ENCODE measurements at places on chromosomes 7 and 10.

DNA sequence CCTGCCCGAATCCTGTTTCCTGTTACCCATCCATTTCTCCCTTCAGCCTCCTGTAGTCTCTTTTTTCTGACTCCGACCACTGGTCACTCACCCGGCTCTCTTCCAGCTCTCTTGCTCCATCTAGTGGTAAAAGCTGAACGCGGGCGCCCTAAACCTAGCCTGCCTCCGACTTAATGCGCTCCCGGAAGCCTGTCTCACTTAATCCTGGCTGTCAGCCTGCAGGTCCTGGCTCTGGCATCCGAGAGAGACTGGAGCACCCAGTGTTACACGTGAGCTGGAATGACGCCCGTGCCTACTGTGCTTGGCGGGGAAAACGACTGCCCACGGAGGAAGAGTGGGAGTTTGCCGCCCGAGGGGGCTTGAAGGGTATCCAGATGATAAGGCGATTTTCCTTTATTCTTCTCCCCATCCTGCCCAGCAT is 10.3 kb downstream of the SUMF2 start:
- DNase-seq: peak; percentile 70

DNA sequence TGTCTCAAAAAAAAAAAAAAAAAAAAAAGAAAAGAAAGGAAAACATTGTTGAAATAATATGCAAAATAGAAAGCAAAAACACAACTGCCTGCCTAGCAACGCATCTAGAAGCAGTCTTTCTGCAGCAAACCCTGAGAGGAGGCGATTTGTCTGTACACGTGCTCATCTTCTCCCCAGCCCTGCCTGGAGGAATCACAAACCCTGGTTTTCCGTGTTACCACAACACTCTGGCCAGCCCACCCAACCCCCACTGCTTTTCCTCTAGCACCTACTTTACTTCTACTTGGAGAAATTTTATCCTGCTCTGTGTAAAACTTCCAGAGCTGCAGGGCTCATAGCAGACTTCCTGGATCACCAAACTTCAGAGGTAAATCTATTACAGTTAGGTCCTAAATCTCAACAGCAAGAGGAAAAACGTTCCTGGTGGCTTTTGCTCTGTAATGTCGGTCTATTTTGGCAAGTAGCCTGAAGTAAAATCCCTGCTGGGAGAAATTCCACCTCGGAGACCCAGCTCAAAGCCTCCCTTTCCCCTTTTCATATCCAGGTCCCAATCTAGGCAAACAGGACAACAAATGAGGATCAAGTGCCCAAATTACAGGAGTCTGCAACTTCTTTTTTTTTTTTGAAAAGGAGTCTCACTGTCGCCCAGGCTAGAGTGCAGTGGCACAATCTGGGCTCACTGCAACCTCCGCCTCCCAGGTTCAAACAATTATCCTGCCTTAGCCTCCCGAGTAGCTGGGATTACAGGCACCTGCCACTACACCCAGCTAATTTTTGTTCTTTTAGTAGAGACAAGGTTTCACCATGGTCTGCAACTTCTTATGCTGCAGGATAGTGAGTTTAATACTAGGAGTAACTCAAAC is 91.6 kb downstream of the DNMBP start:
- DNase-seq: no peak

GRCh38 chr10:119177708-119178371 is 772 bp downstream of the PRDX3 start:
- peak; percentile 47 for DNase-seq

- DNase-seq: no peak
These were observed 546.9 kb upstream of the TPK1 start for GRCh38 chr7:145382762-145383161.

GRCh38 chr7:85343484-85343883 is 156.6 kb upstream of the SEMA3D start:
- DNase-seq: no peak

All from activated CD8-positive, alpha-beta T cell treated with anti-CD3 and anti-CD28 coated beads, Interleukin-2, amount 10 ng/mL, durations not matched to agents 7 days and 5 days (primary cell).